ENCODE measurements at places on chromosomes 1 and 21.

DNA sequence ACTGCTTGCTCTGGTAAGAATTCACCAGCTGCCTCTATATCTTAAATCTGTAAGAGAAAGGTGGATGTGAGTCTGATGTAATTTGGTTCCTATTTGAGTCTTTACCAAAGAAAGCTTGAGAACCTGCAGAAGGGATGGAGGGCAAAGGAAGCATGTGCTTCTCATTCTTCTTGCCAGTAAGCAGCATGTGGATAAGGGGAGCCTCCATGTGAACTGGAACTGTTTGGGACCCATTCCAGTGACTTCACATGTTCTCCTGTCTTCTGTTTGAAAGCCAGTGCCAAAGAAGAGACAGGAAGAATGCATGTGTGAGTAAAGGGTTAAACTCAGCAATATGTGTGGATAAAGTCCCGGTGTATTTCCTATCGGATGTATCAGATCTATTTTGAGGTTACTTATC, 119.6 kb upstream of the ADGRL2 start:
- DNase-seq = no peak

DNA sequence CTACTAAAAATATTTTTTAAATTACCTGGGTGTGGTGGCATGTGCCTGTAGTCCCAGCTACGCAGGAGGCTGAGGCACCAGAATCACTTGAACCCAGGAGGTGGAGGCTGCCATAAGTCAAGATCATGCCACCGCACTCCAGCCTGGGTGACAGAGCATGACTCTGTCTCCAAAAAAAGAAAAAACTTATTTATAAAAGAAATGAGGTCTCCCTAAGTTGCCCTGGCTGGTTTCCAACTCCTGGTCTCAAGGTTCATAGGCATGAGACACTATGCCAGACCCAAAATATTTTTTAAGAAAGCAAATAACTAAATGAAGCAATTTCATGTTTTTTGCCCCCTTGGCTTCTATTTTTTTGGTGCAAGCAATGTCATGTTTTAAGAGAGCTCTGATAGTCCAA, 32.9 kb downstream of the EIF4G3 start:
- DNase-seq = no peak

DNA sequence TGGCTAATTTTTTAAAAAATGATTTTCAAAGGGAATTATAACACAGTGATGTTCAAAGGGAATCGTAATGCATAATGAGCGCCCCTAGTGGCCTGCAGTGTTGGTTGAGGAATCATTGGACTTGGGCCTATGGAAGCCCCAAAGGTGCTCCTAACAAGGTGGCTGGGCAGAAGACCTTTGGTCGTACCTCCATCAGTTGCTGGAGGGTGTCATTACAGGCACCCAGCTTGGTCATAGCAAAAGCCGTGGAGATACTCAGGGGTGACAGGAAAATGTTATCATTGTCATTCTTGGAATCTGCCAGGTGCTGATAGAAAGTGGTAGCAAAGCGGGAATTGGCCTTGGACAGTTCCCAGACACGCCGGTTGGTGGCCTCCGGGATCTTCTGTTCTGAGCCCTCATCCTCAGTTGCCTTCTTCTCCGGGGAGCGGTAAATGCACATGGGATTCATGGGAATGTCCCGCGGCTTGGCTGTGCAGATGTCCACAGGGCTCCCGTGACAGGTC, 2.7 kb downstream of the SERPINC1 start:
- DNase-seq = peak; percentile 21

DNA sequence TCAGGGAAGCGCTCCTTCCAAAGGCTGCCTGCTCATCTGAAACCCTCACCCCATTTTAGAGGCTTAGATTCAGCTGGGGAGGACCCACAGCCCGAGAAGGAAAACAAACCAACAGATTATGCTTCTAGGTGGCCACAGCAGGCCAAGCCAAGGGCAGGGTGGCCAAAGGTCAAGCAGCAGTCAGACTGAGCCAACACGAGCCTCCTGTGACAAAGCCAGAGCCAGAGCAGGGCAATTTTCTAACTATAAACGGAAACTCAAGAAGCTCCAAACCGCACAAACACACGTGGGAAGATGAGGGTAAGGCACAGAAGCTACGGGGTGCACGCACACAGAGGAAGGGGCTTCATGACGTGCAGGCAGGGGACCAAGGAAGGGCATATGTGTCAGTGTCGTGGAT, 64.1 kb downstream of the PLEKHA6 start:
- DNase-seq = no peak

All from activated CD4-positive, alpha-beta memory T cell treated with anti-CD3 and anti-CD28 coated beads, Interleukin-2, amount 10 ng/mL, durations not matched to agents 7 days and 5 days (primary cell).